ENCODE measurements at places on chromosomes 2 and 18.

DNA sequence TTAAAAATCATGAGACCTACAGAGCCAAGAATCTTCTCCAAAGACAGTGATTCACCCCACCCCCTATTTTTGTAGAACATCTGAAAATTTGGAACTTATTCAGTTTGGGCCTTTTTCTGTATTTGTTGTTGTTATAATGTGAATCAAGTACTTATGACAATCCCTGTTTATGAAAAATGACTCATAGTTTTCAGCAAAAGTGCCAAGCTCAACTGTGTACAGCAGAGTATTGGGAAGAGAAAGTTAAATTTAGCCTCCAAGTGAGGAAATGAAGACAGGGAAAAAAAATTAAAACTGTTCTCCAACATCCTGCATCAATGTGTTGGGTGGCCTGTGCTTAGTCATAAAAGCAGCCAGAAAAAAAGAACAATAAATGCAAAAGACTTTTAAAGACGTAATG is 46.2 kb downstream of the LRATD1 start:
- DNase-seq = no peak

DNA sequence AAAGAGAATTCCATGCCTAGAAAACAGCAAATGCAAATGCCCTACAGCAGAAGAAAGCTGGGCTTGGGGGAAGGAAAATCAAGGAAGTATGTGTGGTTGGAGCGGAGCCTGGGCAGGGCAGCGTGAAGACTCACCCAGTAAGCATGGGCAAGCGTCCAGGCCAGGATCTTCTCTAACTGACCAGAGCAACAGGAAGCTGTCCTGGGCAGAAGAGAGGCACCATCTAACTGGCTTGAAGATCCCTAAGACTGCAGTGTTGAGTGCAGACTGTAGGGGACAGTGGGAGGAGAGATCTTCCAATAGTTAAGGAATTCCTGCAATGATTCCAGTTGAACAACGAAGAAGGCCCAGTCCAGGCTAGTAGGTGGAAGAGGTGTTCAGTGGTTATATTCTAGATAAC is 57.9 kb downstream of the NXPH2 start:
- DNase-seq = no peak

DNA sequence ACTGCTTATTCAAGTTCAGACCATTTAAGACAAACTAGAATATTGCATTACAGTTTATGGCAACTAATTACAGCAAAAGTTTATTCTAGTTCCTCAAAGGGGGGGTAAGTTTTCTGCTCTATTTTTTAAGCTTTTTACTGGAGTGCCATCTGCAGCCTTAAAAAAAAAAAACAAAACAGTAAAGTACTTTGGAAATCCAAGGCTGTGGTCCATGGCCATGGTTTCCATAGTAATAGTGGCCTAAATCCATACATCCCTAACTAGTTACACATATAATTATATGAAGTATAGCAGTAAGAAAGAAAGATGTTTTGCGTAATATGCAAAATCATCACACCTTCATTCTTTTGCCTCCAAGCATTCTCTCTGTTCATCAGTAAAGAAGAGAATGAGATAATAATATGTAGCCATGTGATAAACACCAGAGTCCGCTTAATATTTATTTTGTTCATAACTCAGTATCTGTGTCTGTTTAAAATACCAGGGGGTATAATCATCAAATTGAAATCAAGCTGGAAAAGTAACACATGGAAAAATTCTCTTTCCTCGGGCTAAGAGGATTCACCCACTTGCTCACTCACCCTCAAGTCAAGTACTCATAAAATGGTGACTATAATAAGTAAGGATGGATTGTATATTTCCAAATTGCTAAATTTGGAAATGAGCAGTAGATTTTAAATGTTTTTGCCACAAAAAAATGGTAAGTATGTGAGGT is 301.1 kb upstream of the RND3 start:
- DNase-seq = no peak

GRCh38 chr18:23619388-23619881 is 33.1 kb upstream of the NPC1 start:
- DNase-seq = no peak

- DNase-seq = no peak
These were observed 355.3 kb upstream of the NRXN1 start for GRCh38 chr2:51387235-51387634.

- no peak for DNase-seq
These were observed 37.8 kb upstream of the STAT4 start for GRCh38 chr2:191188550-191189093.

- no peak for DNase-seq
These were observed 157.6 kb downstream of the RDH14 start for GRCh38 chr2:18402831-18403230.

- no peak for DNase-seq
These were observed 20.4 kb downstream of the VRK2 start for GRCh38 chr2:58067001-58067400.

DNA sequence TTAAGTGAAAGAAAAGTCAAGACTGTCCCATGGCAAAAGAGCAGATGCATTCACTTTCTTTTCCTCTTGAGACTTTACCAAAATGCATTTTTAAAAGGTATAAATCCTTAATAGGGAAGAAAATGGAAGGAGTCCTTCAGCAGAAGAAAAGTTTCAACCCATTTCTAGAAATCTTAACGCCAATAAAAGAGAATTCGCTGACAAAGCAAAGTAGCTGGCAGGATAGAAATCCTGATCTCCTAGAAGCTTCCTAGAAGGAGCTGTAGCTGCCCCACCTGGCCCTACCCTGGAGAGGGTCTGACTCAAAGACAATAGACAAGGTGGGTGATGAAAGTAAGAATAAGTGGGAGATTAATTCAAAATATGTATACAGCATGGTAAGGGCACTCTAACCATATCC is 144.9 kb upstream of the PKDCC start:
- DNase-seq = no peak

DNA sequence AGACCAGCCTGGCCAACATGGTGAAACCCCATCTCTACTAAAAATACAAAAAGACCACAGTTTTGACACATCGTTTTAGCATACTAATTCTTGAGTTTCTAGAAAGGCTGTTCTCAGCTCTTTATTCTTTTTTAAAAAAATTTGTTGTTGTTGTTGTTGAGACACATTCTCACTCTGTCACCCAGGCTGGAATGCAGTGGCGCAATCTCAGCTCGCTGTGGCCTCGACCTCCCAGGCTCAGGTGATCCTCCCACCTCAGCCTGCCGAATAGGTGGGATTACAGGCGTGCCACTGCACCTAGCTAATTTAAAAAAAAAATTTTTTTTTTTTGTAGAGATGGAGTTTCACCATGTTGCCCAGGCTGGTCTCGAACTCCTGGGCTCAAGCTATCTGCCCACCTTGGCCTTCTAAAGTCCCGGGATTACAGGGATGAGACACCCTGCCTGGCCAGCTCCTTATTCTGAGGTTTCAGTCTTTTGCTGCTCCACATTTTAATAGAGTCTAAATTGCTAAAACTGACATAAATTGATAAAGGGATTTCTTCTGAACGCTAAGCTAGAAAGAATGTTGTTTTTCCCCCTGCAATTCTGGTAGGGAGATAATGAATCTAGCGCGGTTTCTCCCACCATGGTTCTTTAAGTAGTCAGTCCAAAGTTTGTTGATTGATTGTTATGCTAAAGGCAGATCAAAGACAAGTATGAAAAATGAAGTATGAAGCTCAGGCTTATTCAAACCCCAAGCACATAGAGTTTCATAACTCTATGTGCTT is 32.6 kb upstream of the CABLES1 start:
- DNase-seq = no peak

GRCh38 chr2:36516136-36516870 is 81.7 kb downstream of the FEZ2 start:
- no peak for DNase-seq
